NCI-H460 (cell line): ENCODE measurements at places on chromosomes 4 and X. TPM values are rescaled to one million over a fixed set of nuclear protein-coding genes. Genes with fewer than 3 reads are reported as not detected.

- DNase-seq: no peak
Observed at GRCh38 chrX:68728186-68728585, 80.7 kb downstream of the STARD8 start.

GRCh38 chr4:106809076-106809475, 227.0 kb downstream of the DKK2 start:
- DNase-seq: peak; percentile 1

- no peak for DNase-seq
Observed at GRCh38 chrX:13843150-13843721, 26.3 kb upstream of the GPM6B start.

DNA sequence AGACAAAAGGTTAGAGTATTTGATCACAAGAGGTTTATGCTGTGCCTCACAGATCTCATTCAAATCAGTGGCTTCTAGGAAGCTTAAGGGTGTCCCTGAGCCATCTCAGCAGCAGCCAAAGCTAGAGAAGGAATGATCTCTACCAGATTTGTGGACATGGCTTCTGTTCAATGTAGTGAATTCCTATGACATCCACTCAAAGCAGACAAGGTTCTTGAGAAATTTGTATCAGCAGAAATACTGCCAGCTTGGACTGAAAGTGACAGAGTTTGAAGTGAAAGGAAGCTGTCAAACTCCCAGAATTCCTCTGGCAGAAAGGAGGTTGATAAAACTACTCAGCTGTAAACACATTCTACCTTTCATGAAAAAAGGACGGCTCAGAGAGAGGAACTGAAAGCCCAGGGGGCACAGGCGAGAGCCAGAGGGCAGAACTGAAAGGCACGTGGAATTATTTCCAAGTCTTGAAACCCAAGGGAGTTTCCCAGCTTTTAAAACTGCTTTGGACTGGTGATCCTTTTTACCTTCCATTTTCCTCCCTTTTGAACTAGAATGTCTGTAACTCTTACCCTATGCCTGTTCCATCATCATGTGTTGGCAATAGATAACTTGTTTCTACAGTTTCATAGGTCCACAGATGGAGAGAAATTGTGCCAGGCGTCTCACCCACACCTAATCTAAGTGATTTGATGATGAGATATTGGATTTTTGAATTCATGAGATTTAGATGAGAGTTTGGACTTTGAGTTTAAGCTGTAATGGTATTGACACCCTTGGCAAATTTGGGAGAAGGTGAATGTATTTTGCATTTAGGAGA, 14.5 kb upstream of the MED14 start:
- DNase-seq: no peak

DNA sequence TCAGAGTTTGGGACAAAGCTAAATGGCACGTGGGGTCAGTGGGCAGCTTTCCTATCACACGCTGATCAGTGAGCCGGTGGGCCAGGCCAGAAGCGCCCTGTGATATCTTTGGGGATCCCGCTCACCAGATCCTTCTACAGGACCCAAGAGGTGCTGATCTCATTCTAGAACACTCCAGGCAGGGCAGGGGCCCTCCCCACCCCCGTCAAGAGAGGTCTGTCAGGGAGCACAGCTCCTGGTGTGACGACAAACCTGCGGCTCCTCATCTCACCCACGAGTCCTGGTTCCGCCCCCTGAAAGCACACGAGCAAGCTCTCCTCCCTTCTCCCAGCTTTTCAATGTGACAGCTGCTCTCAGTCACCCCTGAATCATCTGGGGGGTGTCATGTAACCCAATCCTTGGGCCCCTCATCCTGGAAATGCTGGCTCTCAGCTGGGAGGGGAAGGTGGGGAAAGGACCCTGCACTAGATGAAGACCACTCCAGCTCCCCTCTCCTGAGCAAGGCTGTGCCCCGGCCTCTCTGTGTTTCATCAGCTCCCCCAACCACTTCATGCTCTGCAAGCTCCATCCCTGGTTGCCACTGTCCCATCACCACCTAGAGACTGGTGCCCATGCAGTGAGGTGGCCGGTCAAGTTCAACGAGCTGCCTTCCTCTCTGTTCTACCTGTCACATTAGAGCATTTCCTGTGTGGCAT, 4.6 kb downstream of the HCFC1 start:
- no peak for DNase-seq

The EMCN gene
- not detected in 2 replicates for total RNA-seq

The KIF4A gene
- total RNA-seq: 30.3 and 34.0 TPM in 2 replicates

The ZNF157 gene
- total RNA-seq: not detected in 2 replicates

The WDFY3 gene
- total RNA-seq: 25.7 and 31.8 TPM in 2 replicates
